Urinary bladder (tissue), 4 donors: ENCODE measurements at places on chromosomes 16 and 17. TPM values are rescaled to one million over a fixed set of nuclear protein-coding genes. Genes with fewer than 3 reads are reported as not detected.

The SLC25A39 gene
- polyA plus RNA-seq = 74.9 TPM

GRCh38 chr17:76586741-76587487 is 1.3 kb upstream of the ST6GALNAC2 start:
- no peak for DNase-seq

The PRPSAP2 gene
- polyA plus RNA-seq = 19.2 TPM

- no peak for DNase-seq
These were observed 702 bp downstream of the NUDT21 start for GRCh38 chr16:56450275-56450985.

The KRTAP9-4 gene
- not detected for polyA plus RNA-seq

The CTNS gene
- 13.8 TPM for polyA plus RNA-seq

DNA sequence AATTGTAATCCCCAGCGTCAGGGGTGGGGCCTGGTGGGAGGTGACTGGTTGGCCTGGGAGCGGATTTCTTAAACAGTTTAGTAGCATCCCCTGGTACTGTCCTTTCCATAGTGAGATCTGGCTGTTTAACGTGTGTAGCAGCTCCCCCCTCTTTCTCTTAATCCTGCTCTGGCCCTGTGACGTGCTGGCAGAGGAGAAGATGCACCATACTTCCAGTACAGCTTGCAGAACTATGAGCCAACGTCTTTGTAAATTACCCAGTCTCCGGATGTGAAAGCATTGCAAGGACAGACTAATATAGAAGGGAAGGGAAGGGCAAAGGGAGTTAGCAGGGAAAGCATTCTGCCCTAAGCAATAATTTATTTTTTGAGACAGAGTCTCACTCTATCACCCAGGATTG is 83.9 kb downstream of the RMI2 start:
- DNase-seq = no peak

- DNase-seq = no peak
These were observed 7.0 kb upstream of the TMEM235 start for GRCh38 chr17:78224231-78225087.

The GNGT2 gene
- polyA plus RNA-seq = 4.7 TPM

- no peak for DNase-seq
These were observed 17.4 kb downstream of the CRK start for GRCh38 chr17:1438593-1439083.

DNA sequence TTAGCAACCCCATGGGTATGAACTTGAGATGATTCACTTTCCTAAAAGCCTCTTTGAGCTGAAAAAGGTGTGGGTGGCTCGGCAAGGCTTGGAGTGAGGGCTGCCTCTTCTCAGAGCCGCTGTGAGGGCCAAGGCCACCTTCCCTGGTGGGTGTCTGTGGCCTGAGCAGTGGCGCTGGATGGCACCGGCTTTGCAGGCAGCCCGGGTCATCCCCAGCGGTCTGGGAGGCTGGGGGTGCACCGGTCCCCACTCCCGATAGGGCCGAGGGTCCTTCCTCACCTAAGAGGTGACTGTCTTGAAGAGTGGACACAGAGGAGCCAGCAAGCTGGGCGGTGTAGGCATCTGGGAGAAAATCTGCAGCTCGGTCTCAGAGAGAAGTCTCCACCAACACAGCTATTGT is 79.2 kb upstream of the RBL2 start:
- DNase-seq = no peak
